ENCODE measurements at places on chromosomes 16 and 17.

DNA sequence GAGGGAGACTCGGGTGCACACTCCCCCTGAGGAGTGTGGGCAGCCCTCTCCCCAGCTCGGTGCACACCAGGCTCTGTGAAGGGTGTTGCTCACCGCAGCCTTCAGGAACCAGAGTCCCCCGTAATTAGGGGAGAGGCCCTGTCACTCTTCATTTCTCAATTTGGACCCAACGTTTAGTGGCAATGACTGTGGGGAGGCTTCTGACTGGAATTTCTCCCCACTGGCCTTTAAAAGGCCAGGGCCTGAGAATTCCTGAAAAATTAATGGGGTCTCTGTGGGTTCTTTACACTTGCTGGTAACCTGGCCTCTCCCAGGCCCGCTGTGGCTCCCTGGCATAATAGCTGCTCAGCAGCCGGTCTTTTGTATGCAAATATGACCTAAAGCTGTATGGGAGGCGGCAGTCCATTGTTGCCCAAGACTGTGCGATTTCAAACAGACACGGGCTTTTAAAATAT is 209.7 kb downstream of the MSI2 start:
- no peak for DNase-seq

- DNase-seq, result no peak
Observed at GRCh38 chr16:85137323-85138072, 25.2 kb upstream of the CIBAR2 start.

DNA sequence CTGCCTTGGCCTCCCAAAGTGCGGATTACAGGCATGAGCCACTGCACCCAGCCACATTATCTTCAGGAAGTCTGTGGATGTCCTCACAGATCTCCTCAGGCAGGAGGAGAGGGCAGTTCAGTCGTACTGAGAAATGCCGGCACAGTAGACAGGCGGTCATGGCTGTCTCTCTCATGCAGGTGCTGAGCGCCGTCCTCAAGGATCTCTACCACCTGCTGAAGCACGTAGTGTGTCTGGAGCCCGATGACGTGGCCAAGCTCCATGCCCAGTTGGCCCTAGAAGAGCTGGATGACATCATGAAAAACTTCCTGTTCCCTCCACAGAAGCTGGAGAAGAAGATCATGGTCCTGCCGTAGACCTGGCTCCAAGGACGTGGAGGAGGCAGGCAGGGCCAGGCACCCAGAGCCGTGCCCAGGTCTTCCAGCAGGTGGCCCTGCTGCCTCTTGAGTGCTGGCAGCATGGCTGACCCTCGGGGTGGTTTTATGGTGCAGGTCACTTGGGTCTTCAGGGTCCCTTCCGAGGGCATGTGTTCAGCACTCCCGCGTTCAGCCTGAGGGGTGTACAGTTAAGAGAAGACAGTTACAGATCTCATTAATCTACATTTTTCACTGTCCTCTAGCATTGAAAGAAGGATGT is 22.0 kb upstream of the HAS3 start:
- DNase-seq, result no peak

GRCh38 chr17:75517297-75517865 is 1.1 kb downstream of the TSEN54 start:
- DNase-seq, result no peak

DNA sequence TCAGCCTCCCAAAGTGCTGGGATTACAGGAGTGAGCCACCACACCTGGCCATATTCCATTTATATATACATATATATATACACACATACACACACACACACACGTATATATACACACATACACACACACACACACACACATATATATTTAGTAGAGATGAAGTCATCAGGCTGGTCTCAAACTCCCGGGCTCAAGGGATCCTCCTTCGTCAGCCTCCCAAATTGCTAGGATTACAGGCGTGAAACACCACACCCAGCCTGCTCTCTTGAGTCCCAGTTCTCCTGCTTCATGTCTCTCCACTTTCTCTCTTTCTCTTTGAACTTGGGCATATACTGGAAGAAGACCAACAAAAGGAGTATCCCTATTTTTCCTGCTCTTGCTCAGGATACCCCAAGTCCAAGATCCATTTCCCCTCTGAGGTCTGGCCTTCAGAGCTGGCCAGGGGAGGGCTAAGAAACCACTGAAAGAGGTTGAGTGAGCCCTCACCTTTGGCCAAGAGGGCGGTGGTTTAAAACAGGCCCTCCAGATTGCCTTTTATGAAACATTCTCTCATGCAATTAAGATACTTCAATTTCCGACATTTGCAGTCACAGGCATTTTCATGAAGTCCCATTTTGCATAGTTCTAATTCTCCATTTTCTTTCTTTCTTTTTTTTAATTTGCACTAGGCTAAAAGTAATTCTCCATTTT is 37.9 kb downstream of the CIBAR2 start:
- DNase-seq, result no peak
